ENCODE measurements at places on chromosomes 12 and 14.

DNA sequence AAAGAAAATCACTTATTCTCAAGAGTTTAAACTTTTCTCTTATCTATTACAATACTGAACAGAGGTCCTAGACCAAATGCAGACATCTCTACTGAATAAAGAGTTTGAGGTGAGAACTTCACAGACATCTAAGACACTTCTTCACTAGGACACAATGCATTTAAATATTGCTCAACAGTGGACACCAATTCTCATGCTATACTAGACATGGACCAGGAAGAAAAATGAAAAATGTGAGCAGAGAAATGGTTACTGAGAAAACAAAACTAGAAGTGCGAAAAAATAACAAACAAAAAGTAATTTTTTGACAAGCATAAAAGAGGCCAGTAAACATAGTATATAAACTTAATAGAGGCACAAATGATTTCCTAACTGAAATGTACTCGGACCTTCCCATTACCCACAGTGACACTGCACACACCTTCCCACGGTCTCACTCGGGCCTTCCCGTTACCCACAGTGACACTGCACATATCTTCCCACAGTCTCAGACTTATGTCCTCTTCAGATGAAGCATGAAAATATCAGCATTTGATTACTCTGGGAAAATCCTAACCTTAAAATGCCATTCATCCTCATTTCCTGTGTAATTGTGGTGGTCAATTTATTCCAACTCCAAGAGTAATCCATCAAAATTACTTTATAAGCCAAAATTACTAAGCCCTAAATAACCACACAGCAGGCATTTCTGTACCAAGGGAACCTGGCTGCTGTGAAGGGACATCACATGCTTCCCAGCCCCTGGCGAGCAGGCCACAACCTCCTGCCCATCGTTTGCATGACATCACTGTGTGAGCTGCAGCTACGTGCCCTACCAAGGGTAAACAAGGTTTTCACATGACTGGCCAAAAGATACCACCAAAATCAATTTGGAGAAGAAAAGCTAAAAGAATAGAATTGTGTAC is 6.4 kb downstream of the SLC15A4 start:
- DNase-seq = no peak

DNA sequence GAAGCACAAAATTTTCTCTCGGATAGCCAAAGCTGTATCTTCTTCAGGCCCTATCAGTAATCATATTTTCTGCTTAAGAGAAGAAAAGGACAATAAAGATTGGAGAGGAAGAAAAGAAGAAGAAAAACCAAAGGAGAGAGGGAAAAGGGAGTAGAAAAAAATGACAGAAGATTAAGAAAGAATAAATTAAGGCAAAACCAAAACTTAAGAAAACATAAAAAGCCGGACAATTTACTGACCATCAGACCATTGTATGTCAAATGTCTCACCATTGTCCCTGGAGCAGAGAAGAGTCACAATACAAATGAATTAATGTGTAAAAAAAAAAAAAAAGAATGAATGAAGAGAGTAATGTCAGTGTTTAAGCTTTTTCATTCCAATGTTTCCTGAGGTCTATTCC is 1274.8 kb downstream of the FSCB start:
- no peak for DNase-seq

- DNase-seq = no peak
Measured at GRCh38 chr14:81211844-81212243, 8.9 kb downstream of the GTF2A1 start.

DNA sequence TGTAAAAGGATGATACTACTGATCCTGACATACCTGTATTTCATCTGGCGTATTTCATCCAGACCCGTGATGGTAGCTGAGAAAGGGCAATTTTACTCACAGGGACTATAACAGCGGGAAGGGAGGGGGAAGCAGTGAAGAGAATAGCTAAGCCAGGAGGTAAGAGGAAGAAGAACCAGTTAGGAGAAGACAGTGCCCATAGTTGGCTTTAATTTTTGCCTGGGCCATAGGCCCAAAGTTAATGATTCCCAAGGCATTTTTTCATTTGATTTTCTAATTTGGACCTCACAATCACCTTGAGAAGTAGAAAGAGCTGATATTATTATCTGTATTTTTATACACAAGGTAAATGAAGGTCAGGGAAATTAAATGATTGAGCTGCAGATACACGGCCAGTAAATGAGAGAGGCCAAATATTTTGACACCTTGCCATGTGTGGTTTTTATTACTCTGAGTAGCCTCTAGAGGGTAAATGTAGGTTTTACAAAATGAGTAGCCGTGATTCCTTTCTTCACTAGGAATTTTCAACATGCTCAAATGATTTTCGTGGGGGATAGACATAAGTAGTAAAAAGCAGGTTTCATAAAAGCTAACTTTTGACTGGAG is 382.2 kb downstream of the FUT8 start:
- no peak for DNase-seq

DNA sequence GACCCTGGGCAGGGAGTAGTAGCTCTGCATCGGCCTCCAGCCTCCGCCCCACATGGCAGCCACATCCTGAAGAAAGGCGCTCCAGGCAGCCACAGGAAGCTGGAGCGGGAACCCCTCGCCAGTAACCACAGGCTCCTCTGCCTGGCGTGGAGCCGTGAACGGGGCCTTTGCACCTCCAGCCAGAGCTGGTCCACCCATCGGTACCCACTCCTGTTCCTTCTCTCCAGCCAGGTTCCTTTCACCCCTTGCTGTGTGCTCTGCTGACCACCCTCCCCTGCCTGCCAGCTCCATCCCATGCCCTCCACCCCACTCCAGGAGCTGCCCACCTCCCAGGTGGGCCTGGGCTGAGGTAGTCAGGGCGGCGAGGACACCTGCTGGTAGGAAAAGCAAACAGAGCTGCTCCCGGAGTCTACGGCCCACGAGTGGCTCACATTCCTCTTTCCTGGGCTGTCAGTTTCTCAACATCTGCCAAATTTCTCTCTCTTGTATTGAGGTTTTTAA is 2.7 kb downstream of the TGFB3 start:
- no peak for DNase-seq

All from stimulated activated CD8-positive, alpha-beta memory T cell treated with anti-CD3 and anti-CD28 coated beads, Interleukin-4, amount 100 ng/mL, for 1 hour (primary cell).